HT-29 (cell line): ENCODE measurements at places on chromosomes 2 and 18. TPM values are rescaled to one million over a fixed set of nuclear protein-coding genes. Genes with fewer than 3 reads are reported as not detected.

PIEZO2 gene
- total RNA-seq: not detected in 2 replicates

GAREM2 gene
- total RNA-seq: 0.33 and 0.55 TPM in 2 replicates

EMILIN1 gene
- total RNA-seq: 0.65 and 1.1 TPM in 2 replicates

APOB gene
- not detected in 2 replicates for total RNA-seq

NTSR2 gene
- not detected in 2 replicates for total RNA-seq

MERTK gene
- 0.34 and 0.46 TPM in 2 replicates for total RNA-seq

ZNF142 gene
- total RNA-seq: 22.9 and 24.3 TPM in 2 replicates

LAMA1 gene
- not detected in 2 replicates for total RNA-seq

DNA sequence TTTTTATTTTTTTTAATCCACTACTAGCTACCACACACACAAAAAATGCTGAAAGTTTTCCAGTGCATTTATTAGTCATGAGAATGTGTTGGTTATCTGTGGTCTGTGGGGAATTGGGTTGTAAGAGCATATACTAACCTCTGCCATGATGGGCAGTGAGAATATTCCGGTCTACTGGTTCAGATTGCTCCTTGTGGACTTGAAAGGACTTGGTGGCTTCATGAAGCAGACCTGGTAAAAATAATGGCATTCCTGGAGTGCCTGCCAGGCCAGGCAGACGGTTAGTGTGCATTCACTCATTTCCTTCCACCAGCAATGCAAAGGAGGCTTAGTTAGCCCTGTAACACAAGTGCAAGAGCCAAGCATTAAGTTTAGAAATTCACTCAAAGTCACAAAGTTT is 150.8 kb downstream of the THSD7B start:
- no peak for DNase-seq

GRCh38 chr2:46748735-46749531 is 166.7 kb downstream of the MCFD2 start:
- DNase-seq: peak; percentile 73

GRCh38 chr2:156331572-156332283 is 793 bp downstream of the NR4A2 start:
- DNase-seq: peak; percentile 86

DNA sequence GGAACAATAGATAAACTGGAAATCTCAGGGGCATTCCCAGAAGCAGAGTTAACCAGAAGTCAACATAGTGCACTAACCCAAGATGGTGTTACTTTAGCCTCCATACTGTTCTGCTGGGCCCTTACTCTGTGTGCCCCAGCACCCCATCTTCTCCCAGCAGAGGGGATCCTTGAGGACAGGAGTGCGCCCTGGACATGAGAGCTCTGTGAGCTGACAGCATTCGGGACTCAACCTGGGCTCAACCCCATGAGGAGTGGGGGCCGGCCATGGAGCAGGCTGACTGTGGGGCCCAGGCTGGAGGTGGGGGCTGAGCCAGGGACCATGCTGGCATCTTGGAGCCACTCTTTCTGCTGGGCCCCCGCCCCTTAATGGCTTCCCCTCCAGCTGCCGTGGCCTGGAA is 156.3 kb upstream of the HS6ST1 start:
- DNase-seq: no peak

DNA sequence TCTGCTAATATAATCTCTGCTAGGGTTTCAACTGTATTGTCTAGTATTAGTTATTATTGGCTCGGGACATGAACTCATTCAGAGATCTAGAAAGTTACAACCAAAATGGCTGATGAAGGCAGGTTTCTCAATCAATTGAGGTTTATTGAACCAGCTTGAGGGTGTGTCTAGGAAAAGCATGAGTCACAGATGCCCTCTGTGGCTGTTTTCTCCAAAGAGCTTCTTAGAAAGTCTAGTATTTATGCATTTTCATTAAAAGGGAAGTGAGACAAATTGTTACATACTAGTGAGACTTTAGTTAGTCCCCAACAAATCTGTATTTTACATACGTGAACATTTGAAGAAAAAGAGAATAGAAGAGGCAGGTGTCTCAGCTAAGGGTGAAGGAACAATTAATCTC is 23.0 kb upstream of the RTTN start:
- no peak for DNase-seq

- no peak for DNase-seq
These were observed 679 bp downstream of the TSGA10 start for GRCh38 chr2:99153921-99154604.

DNA sequence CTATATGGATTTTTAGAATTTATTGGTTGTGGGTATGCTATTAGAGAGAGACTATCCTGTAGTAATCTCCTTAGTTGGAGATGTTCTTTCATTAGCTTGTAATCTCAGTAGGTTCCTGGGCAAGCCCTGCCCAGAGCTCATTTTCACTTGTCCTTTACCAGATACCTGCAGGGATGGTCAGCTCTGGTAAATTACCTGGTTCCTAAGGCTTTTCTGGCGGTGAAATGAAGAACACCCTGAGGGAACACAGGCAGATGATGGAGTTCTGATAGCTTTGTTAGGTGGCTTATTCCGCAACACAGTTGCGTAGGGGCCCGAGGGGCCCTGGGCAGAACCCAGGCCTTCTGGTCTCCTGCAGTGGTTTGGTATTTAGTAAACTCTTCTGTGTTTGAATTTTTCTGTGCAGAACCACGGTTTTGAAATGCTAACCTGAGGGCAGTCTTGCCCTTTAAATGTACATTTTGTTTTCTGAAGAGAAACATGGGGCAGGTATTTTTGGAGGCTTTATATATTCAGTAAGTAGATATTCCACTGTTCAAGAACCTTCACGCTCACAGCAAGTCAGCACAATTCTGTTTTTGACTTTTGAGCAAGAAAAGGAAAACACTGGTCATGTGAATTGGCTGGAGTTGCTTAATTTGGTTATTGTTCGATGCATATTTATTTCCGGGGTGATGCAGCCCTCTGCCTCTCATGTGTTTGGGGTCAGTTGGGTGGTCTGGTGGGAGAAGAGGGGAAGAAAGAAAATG is 22.4 kb downstream of the ZNF532 start:
- DNase-seq: no peak

DNA sequence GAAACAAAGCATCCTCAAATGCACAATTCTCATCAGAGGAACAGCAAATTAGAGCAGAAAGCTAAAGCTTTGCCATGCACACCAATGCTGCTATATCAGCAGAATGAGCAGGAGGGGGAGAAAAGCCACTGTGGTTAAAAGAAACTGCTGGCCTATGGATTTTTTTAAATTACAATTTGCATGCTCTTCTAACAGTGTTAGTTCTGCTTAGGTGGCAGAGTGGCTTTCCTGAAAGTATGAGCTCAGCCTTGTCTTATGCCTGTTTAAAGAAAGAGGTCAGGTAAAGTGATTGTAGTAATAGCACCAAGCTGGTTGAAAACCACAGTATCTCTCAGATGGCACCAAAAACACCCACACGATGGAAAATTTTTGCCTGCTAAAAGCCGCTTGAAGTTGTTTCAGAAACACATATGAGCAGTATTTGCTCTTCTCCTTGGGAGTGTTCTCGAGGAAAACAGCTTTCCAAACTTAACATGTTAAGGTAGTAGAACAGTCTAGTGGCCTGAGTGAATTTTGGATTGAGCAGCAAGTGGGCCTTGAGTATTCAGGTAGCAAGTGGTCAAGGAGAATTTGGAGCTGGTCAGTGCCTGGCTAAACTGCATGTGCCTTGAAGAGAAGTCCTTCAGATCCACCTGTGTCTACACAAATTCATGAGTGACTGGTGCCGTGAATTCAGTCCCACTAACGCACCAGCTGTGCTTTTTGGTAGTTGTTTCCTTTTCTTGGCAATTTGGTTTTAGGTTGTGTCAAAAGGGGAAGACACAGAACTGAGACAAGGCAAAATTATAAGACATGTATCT is 19.6 kb upstream of the NDUFV2 start:
- DNase-seq: no peak

- DNase-seq: no peak
These were observed 7.1 kb downstream of the CNNM3 start for GRCh38 chr2:96823198-96823597.

- DNase-seq: peak; percentile 28
These were observed 37.7 kb upstream of the MAT2A start for GRCh38 chr2:85501248-85501647.

DNA sequence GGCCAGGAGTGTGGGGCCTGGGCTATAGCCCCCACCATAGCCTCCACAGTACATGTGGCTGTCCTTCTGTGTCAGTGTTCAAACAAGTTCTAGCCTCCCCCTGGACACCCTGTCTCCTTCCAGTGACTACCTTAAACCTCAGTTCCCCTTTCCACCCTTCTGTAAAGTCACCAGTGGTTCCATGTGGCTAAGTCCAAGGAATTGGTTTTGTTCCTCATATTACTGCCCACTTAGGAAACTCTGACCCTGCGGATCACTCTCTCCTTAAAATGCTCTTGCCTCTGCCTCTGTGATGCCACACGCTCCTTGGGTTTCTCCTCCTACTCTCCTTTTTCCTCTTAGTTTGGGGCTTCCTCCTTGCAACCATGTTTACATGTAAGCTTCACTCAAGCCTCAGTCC is 27.8 kb upstream of the REL start:
- DNase-seq: no peak

DNA sequence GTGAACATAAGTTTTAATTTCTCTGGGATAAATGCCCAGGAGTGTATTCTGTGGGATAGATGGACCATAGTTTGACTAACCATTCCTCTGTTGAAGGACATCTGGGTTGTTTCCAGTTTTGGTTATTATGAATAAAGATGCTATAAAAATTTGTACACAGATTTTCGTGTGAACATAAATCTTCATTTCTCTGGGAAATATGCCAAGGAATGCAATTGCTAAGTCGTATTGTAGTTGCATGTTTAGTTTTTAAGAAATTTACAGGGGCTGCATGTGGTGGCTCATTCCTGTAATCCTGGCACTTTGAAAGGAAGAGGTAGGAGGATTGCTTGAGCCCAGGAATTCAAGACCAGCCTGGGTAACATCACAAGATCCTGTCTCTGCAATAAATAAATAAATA is 6.9 kb upstream of the SLC11A1 start:
- no peak for DNase-seq
